ENCODE measurements at places on chromosomes 5 and 9.
A peak's percentile ranks its signal among the peaks of the same experiment; 100 is the strongest.

- DNase-seq: peak; percentile 38
These were observed 19.7 kb downstream of the WWC1 start for GRCh38 chr5:168311061-168311566.

DNA sequence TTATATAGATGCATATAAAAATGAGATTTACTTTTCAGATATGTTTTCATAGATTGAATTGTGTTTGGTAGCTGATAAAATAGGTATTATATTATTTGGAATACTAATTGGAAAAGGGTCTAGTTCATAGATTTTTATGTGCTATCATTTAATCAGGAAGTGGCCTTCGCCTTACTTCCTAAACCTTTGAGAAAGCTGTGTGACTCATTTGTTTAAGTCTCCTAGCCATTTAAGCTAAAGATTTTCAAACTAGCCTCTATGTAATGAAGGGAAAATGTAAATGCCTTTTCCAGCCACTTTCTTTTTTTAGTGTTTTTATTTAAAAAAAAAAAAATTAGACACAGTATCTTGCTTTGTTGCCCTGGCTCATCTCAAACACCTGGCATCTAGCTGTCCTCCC is 97.5 kb downstream of the DMXL1 start:
- DNase-seq: no peak

- no peak for DNase-seq
These were observed 129.3 kb upstream of the TUT7 start for GRCh38 chr9:86483496-86483895.

DNA sequence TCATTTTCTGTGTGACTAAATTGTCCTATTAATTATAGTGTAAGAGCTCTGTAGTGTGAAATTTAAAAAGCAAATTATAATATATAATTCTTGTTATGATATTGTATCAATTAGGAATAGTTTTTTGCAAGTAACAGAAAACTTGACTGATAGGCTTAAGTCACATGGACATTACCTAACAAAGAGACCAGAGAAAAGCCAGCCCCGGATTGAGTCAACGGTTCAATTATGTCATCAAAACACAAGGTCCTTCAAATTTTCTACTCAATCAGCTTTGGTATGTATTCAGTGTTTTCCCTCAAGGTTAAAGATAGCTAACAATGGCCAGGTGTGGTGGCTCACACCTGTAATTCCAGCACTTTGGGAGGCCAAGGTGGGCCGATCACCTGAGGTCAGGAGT is 126.7 kb upstream of the PTGER4 start:
- no peak for DNase-seq

GRCh38 chr5:26700759-26701384 is 337.5 kb downstream of the CDH9 start:
- DNase-seq: peak; percentile 63

DNA sequence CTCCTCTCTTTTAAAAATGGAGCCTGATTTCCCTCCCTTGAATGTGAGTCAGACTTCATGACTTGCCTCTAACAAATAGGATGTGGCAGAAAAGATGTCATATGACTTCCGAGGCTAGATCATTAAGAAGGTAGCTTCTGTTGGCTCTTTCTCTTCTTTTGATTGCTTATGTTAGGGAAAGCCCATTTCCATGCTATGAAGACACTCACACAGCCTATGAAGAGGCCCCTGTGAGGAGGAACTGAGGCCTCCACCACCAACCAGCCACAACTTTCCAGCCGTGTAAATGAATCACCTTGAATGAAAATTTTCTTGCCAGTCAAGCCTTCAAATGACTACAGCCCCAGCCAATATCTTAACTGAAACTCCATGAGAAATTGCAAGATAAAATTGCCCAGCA is 413.4 kb downstream of the TMEM38B start:
- no peak for DNase-seq

- no peak for DNase-seq
These were observed 122.8 kb downstream of the ARHGEF28 start for GRCh38 chr5:73748510-73749400.

DNA sequence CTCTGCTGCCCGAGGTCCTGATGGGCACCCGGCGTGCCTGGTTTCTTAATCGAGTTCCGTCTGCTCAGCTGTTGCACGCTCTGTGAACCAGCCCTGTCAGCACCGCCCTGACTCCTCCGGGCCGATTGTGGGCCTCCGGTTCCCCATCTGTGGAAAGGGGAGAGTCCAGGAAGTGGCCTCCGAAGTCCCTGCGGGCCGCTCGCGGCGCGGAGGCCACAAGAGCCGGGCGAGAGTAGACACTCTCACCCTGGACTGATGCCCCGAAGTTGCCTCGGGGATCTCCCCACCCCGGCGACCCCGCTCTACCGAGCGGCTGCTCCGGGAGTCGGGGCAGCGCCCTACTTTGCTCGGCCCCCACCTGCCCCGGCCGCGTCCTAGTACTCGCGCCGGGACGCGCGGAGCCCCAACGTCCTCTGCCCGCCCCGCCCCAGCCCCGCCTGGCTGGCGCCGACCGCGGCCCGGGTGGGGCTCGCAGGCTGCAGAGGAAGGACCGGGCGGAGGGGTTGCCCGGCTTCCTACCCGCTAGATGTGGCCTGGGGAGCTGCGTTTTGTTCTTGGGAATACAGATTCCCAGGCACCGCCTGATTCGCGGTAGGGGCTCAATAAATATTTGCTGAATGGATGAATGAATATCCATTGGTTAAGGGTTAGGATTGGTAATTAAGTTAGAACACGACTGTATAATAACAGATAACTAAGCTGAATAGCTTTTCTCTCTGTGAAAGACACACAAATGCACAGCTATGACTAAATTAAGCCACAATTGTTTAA is 935 bp upstream of the ZNF367 start:
- peak; percentile 79 for DNase-seq

DNA sequence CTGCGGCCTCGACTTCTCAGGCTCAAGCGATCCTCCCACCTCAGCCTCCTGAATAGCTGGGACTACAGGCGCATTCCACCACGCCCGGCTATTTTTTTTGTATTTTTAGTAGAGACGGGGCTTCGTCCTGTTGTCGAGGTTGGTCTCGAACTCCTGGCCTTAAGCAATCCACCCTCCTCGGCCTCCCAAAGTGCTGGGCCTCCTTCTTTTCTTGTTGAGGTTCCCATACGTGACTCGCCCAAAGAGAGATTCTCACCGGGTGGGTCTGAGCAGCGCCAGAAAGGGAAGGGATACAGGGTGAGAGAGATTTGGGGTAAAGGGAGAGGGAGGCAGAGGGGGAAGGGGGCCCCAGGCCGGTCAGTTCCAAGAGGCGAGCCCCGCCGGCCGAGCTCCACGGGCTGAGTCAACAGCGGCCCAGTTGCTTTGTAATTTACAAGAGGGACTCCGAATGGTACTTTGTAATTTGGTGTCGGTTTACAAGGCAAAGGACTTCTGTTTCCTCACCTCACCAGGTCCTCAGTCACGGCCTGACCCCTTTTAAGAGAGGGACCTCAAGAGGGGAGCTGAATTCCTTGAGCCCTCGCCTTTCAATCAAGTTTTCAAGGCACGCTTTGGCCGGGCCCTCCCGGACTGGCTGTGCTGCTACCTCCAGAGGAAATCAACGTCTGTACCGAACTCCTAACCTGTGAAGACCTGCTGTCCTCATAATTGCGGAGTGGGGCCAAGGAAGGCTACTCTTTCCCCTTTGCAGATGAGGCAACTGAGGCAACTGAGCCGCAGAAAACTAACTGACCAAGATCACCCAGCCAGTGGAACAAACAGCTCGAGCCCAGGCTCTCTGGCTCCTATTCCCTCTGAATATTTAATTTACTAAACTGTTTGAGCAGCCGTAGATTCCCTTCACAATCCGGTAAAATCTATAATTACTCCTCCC is 3.3 kb upstream of the DMRT2 start:
- DNase-seq: no peak

DNA sequence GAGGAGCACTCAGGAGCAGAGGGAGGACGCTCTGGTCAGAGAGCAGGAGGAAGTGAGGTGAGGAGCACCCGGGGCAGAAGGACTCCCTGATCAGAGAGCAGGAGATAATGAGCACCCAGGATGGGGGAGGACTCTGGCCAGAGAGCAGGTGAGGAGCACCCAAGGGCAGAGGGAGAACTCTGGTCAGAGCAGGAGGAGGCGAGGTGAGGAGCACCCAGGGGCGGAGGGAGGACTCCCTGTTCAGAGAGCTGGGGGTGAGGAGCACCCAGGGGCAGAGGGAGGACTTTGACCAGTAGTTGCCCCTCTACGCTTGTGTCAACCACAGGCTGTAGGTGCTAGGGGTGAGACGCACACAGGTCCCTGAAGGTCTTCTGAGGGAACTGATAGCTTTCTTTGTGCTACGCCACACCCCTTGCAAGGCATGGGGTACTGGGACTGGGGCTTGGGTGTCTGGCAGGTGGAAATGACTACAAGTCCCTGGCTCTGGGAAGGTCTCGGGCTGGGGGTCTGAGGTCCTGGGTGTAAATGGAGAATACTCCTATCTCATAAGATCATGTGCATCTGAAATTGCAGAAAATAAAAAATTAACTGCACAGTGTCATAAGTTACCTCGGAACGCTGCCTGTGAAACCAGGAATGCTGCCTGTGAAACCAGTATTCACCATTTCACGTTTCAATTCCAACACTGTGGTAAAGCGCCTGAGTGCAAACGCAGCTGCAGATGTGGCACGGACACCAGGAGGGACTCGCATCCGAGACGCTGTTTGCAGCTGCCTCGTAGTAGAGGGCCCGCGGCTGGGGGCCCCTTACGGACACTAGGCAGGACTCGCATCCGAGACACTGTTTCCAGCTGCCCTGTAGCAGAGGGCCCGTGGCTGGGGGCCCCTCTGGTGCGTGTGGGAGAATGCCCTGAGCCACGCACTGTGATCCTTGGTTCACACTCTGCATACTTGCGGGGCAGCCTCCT is 27.0 kb upstream of the SLC6A3 start:
- DNase-seq: no peak

DNA sequence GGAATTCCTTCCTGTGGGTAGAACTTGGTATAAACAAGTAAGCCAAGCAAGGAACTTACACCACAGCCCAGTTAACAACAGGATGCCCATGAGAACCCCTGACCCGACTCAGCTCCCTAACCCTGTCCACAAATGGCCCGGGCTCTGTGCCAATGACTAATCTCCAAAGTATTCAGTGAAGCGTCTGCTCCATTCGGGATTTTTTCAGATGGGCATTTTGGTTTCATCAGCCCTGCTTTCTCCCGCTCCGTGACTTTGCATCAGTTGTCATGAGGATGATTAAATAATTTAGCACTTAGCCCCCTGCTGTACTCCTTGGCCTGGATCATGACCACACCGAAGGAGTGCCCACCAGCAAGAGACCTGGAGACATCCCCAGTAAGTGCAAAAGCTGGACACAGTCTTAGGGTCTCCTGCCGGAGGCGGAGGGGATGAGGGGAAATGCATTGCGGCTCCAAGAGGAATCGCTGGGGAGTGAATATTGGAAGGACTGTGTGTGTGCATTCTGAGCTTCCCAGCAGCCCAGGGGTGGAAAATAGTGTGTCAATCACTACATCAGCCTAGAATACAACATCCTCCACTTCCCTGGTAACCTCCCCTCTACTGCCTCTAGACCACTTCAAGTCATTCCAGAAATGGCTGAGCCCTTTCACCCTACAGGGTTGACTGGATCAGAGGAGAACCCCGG is 41.4 kb upstream of the DNAH5 start:
- DNase-seq: no peak

GRCh38 chr5:89036704-89037489 is 153.9 kb upstream of the MEF2C start:
- DNase-seq: no peak

DNA sequence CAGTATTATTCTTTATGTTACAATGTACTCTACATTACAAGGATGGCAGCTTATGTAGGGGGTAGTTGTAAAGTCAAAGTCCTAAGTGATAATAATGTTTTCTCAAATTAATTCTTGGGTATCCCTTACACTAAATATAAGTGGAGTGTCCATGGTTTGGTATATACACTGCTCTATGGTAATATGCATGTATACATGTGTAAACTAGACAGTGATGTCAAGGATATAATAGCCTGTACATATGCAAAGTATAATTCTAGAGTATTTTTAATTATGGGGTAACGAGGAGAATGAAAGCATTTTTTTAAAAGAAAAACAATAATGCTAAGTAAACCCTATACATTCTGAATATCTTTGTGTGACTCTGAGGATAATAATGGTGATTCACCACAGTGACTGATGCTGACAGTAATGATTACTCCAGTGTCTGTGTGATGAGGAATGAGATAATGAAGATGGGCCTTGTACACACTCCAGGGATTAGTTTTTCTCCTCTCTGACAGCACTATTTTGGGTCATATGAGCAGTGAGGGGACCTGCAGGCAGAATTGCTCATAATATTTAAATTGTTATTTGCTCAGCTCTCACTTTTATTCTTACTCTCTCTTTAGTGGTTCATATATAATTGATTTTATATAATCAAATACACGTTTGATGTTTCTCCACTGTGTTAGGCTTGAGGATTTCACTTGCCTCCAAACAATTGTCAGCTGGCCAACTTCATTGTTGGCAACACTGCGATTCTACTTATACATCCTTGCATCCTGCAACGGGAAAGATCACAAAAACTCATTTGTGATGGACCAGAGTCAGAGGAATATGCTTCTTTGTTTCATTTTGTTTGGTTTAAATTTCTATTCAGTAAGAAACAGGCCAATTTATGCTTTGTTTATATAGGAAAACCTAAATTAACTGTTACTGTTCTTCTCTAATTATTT is 88.2 kb downstream of the NREP start:
- no peak for DNase-seq

DNA sequence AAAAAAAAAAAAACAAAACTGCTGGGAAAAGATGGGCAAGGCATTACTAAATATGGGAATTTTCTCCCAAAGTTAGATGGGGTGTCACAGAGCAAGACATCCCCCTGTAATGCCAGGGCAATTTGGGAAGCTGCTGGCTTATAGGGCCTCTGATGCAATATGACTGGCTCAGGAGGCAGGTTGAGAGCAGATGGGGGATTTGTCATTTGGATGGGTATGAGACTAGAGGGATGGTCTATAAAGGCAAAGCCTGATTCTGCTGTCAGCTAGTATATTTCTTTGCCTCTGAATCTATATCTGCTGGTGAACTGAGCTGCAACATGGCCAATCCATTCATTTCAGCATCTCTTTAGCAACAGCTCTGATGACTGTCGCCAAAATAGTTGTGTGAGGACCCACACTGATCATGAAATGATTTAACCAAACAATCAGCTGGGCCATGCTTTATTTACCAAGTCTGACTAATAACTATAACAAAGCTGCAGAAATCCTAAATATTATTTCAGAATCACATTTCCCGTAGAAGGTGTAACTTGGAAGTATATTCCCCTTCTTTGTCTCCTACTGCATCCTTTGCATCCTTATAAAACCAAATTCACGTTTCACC is 455.1 kb upstream of the ZNF608 start:
- DNase-seq: no peak
